ENCODE measurements at places on chromosomes 5 and 9.

- no peak for DNase-seq
These were observed 105.8 kb downstream of the ISL1 start for GRCh38 chr5:51488803-51489642.

DNA sequence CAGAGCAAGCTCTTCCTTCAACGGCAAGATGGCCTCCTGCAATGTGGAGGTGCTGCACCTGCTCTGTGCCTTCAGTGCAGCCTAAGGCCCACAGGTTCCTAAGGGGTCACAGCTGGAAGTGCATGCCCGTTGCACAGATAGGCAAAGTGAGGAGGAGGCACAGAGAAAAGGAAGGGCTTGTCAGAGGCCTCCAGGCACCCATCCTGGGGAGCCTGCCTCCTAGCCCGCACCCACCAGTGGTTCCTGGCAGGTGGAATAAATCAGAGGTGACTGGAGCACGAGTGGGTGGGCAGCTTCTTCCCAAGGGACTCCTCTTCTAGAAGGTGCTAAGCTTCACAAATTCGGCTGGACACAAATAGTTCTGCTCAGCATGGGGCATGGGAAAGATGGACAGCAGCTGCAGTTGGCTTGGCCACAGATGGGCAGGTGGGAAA lies 52.8 kb upstream of the STXBP1 start:
- DNase-seq = no peak

DNA sequence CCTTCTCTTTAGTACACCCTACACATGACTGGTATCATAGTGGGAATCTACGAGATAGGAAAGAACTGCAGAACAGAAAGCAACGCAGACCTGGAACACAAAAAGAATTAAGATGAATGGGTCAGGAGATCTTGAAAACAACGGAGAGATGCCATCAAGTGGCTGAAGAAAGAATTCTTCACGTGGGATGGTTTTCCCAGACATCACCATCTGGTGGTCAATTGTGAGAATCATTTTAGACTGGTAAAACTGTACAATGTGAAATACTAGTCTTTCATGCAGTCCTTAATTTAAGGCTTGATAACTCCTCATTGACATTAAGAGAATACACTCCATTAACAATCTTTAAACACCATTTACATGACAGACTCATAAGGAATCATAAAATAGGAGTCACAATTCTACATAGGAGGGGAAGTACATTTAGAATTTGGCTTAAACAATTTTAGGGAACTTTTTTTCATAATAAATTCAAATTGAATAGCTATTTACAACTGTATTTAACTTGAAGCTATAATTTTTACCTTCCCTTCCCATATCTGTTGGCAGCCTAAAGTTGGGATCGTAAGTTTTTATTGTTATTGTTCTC lies 128.4 kb upstream of the TRPM3 start:
- DNase-seq = no peak

GRCh38 chr9:30732060-30732459 lies 1652.4 kb upstream of the ACO1 start:
- DNase-seq = no peak

GRCh38 chr9:74595286-74595685 lies 98.2 kb downstream of the RORB start:
- DNase-seq = no peak

- no peak for DNase-seq
These were observed 20.7 kb upstream of the ROPN1L start for GRCh38 chr5:10420932-10421331.

- DNase-seq = no peak
These were observed 26.7 kb upstream of the RICTOR start for GRCh38 chr5:39100851-39101396.

DNA sequence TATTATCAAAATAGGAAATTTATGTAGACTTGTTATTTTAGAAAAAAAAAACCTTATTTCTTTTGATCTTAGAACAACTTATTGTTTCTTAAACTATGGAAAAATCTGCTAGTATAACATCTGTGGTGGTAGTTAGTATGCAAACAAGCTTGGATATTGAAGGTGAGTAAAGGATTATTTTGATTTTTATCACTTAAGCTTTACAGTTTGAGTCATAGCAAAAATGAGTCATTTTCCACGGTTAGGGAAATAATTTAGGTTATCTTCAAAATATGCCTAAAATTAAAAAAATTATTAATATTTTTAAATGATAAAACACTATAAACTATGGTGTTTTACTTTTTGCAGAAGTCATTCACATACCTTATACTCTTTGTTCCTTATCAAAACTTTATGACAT lies 107.2 kb upstream of the DHFR start:
- DNase-seq = no peak

- DNase-seq = no peak
These were observed 196.4 kb downstream of the CDK5RAP2 start for GRCh38 chr9:120383611-120383998.

GRCh38 chr9:105670315-105670714 lies 8.1 kb downstream of the TAL2 start:
- no peak for DNase-seq

GRCh38 chr9:112252194-112252593 lies 77.1 kb upstream of the SUSD1 start:
- DNase-seq = no peak

GRCh38 chr5:82862261-82862660 lies 214.9 kb downstream of the TMEM167A start:
- DNase-seq = no peak

- no peak for DNase-seq
These were observed 7.7 kb downstream of the CCNI2 start for GRCh38 chr5:132754947-132755346.

GRCh38 chr9:131422241-131422792 lies 28.4 kb downstream of the PRRC2B start:
- no peak for DNase-seq

DNA sequence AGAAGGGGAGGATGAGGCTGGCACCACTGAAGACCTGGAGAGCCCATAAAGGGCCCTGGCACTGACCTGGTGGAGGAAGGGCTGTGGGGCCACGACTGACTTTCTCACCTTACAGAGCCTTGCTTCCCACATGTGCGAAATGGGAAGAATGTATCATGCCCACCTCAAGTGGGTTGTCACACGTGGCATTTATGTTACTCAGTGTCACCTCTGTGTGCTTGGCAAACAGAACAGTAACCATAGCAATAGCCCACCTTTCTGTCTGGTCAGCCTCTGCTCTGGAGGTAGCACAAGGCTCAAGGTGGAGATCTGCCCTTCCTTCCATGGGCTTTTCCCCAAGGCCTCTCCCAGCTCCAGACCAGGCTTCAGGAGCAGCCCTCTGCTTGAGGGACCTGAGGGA lies 16.7 kb downstream of the TCF7 start:
- no peak for DNase-seq

DNA sequence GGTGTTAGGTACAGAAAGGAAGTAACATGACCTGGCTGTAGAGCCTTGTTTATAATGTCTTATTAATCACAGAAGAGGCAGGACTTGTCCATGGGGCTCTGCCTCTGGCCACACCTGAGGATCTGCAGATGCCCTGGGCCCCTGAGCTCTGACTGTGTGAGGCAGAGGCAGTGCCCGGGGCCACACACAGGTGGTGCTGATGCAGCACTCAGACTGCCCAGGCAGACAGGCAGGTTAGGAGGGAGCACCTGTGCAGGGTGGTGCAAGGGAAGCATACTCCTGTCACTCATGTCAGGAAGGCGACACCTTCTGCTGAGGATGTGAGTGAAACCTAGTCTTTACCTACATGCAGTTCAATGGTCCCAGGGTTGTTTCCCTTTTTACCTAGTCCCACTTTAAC lies 88.7 kb downstream of the CFAP90 start:
- no peak for DNase-seq
